ENCODE measurements at places on chromosomes 12 and 14. TPM values are rescaled to one million over a fixed set of nuclear protein-coding genes. Genes with fewer than 3 reads are reported as not detected.

Gene SMCO3
- total RNA-seq: not detected

Gene DAO
- not detected for total RNA-seq

Gene GLIPR1L2
- total RNA-seq: 0.35 TPM

Gene PPTC7
- 6.8 TPM for total RNA-seq

Gene DYNLL1
- 100 TPM for total RNA-seq

Gene DTX1
- total RNA-seq: 3.5 TPM
